Fibroblast of skin of back (primary cell): ENCODE measurements at places on chromosomes 13 and 19.

- peak; percentile 100 for DNase-seq
Measured at GRCh38 chr19:55216461-55217198, 7.3 kb upstream of the PTPRH start.

DNA sequence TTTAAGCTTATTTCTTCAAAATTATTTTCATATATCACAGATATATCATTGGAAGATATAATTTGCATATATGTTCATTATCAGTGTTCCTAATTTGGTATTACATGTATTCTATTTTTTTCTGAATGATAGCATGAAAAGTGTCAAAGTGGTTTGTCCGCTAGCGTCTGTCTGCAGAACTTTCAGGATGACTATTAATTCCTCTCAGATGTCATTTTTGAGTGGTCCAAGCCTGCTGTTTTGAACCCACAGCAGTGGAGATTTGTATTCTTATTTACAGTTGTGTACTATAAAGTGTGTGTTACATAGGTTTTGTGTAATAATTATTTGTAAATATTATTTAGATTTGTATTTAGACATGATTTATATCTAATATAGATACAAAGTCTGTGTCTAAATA lies 8.5 kb downstream of the UTP14C start:
- DNase-seq: no peak

DNA sequence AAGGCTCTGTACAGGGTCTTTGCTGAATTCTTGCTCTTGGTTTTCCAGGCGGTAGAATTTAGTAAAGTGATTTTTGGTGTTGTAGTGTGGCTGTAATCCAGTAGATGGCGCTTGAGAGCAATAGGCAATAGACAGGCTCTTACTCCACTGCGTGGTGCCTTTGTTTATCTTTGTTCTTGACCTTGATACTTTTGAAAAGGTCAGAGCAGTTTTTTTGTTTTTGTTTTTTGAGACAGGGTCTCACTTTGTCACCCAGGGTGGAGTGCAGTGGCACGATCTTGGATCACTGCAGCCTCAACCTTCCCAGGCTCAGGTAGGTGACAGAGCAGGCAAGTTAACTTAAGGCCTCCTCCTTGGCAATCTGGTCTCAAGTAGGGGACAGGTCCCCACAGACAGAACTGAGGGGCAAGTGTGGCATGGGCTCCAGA lies 12.2 kb upstream of the LILRA5 start:
- peak; percentile 18 for DNase-seq

DNA sequence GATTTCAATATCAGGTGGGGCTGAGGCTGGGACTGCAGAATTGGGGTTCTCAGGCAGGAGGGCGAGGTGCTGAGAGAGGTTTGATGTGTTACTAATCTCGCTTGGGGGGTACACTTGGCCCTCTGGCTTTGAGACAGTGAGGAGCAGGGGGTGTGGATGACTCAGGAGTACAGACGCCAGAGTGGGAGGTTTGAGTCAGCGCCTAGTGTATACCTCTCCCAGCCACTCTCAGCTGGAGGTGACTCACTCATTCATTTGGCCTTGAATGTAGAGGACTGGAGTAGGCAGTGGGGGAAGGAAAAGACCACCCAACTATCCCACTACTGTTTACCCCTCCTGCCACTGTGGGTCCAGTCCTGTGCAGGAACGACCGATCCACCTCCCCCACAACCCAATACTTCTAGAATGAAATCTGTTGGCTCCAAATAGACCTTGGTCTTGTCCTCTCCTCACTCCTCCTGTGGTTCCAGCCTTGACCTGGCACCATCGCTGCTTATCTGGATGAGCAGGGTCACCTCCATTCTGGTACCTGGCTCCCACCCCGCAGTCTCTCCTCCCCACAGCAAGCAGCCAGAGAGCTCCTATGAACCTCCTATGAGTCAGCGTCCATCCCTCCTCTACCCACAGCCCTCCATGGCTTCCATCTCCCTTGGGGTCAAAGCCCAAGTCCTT lies 20.1 kb upstream of the ZNRF4 start:
- peak; percentile 82 for DNase-seq

GRCh38 chr13:71712988-71713653 lies 153.9 kb downstream of the DACH1 start:
- no peak for DNase-seq

GRCh38 chr19:36579255-36579654 lies 6.2 kb upstream of the ZNF529 start:
- DNase-seq: no peak

DNA sequence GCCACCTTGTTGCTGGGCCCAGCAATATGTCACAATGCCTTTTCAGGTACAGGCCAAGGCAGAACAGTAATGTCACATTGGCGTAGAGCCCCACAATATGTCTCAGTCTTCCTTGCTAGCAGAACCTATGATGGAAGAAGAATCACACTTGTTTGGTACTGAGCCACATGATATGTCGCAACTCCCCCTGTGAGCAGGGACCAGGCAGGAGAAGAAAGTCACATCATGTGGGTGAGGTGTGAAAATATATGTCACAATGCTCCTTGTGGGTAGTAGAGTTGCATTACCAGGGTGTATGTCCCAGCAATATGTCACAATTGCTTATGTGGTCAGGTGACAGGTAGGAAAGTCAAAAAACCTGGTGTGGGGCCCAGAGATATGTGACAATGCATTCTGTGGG lies 7.1 kb upstream of the ZNF91 start:
- DNase-seq: no peak

DNA sequence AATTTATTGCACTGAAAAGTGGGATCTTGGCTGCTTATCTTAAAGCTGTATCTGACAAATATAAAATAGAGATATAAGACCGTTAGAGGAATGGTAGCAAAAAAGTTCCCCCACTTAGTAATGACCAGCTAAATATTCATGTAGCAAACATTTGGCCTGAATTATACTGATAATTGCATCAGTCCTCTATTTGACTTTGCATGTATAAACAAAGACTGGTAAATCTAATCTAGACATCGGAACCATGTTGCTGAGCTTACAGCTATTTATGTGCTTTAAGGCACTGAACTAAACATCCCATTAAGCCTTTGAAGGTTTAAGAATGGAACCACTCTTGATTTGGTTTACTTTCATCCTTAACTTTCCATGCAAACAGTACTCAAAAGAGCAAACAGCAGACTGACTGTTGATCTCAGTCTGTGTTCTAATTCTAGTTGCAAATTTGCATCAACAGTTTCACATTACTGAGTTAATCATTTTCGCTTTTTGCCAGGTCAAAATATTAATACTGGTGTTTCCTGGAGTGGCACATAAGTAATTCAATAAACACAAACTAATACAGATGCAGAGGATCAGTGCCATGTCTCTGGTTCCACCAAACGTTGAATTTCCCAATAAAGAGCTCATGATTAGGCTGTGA lies 203.5 kb upstream of the HTR2A start:
- DNase-seq: no peak

DNA sequence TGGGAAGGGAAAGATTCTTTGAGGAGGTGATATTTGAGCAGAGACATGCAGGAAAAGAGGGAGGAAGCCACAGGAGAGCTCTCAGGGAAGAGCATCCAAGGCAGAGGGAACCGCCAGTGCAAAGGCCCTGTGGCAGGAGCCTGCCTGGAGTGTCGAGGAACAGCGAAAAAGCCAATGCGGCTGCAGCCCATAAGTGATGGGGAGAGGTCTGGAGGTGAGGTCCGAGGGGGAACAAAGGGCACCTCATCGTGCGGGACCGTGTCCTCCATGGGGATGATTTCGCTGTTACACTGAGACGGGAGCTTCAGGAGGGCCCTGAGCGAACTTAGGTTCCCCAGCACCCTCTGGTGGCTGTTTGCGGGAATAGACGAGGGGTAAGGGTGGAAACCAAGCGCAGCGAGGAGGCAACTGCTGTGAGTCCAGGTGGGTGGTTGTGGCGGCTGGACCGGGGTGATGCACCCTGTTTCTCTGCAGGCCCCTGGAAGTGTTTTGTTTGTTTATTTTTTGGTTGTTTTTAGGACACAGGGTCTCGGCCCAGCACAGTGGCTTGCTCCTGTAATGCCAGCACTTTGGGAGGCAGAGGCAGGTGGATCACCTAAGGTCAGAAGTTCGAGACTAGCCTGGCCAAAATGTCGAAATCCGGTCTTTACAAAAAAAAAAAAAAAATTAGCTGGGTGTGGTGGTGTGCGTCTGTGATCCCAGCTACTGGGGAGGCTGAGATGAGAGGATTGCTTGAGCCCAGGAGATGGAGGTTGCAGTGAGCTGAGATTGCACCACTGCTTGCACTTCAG lies 5.9 kb upstream of the EHD2 start:
- peak; percentile 77 for DNase-seq

GRCh38 chr19:11345122-11345803 lies 805 bp downstream of the TMEM205 start:
- DNase-seq: no peak

- DNase-seq: no peak
Measured at GRCh38 chr19:27876489-27876888, 1336.5 kb downstream of the UQCRFS1 start.

DNA sequence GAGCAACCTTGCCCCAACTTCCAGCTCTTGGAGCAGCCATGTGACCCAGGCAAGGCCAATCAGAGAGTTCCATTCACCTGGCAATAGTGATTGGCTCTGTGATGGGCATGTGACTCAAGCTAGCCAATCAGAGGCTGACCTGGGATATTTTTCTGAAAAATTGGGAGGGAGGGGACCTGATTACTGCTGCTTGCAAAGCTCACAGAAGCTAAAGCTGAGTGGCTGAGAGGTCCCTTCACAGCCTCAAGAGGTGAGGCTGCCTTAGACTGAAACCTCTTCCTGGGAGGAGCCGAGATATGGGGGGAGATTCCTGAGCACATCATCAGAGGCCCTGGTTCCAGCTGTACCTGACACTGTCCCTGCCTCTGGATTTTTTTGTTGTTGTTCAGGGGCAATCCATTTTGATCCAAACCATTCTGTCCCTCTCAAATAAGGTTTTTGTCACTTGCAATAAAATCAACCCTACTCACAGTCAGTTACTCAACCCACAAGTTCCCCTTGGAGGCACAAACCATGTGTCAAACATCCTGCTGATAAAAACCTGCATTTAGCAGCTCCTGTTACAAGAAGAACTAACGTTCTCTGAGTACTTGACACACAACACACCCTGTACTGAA lies 4.8 kb downstream of the CIB3 start:
- DNase-seq: no peak
